ENCODE measurements at places on chromosomes 11 and 22.

DNA sequence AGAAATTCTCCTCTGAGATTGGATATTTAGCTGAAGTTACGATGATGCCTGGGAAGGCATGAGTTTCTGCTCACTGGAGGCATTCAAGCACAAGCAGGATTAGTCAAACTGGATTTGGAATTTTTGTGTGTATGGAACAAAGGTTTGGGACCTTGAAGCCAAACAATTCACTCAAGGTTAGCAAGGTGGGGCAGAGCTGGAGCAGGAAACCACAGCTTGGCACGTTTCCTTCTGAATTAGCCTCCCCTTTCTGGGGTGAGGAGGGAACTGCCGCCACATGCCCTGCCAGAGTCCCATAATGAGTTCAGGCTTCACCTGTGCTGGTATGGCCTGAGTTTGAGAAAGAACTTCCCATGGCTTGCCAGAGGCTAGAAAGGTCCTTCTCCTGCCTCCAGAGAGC is 50.9 kb upstream of the RRAS2 start:
- no peak for DNase-seq

- DNase-seq: no peak
Measured at GRCh38 chr22:49087716-49088601, 739.7 kb downstream of the BRD1 start.

DNA sequence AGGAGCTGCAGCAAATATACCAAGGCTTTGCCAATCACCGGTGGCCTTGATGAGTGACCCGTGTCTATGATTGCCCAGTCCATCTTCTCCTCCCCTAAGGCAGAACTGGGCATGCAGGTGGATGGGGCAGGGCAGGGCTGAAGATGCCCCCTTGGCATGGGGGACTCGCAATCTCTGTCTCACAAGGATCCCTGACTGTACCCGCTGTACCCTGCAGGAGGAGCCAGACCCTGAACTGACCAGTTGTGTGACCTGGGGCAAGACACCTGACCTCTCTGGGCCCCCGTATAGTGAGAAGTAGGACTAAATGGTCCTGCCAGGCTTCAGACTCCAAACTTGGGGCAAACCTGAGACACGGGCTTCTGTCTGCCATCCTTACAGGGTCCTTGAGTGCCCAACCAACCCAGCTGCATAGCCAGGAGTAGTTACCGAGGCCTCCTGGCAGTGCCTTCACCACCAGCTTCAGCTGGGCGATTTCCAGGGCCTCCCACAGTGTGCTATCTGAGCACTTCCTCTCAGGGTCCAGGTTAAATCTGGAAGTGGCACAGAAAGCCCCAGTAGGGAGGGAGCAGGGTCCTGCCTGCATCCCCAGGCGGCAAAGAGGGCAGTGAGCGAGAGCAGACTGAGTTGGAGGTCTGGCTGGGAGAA is 6.4 kb upstream of the KCNJ11 start:
- no peak for DNase-seq

GRCh38 chr22:50719814-50720300 is 18.1 kb upstream of the ACR start:
- no peak for DNase-seq

DNA sequence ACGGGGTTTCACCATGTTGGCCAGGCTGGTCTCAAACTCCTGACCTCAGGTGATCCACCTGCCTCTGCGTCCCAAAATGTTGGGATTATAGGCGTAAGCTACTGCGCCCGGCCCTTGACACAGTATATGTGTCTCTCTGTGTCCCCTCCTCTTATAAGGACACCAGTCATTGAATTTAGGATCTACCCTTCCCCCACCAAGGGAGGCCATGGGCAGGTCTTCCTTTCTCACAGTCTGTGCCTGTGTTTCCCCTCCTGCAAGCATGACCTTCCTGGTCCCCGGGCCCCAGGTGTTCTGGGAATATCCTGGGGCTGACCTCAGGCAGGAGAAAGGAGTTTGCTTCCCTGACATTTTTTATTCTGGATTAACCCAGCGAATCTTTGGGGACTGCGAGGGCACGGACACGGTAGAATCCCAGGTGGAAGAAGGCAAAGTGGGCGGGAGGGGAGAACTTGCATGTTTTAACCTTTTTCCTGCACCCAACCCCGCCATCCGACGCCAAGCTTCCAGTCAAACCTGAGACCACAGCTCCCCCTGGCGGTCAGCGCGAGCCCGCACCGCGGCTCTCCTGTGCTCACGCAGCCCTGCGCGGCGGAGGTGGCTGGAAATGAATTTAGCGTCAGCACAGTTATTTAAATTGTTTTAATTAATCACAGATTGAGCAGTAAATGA is 42.1 kb upstream of the ISX start:
- peak; percentile 20 for DNase-seq

Data from C1 segment of cervical spinal cord (tissue), 14 donors.